Esophagus squamous epithelium (tissue), 5 donors: ENCODE measurements at places on chromosomes 1 and 21.

GRCh38 chr1:152902636-152903035 lies 5.7 kb upstream of the IVL start:
- DNase-seq, result no peak

- no peak for DNase-seq
These were observed 229.2 kb upstream of the CAMK1G start for GRCh38 chr1:209354111-209354839.

DNA sequence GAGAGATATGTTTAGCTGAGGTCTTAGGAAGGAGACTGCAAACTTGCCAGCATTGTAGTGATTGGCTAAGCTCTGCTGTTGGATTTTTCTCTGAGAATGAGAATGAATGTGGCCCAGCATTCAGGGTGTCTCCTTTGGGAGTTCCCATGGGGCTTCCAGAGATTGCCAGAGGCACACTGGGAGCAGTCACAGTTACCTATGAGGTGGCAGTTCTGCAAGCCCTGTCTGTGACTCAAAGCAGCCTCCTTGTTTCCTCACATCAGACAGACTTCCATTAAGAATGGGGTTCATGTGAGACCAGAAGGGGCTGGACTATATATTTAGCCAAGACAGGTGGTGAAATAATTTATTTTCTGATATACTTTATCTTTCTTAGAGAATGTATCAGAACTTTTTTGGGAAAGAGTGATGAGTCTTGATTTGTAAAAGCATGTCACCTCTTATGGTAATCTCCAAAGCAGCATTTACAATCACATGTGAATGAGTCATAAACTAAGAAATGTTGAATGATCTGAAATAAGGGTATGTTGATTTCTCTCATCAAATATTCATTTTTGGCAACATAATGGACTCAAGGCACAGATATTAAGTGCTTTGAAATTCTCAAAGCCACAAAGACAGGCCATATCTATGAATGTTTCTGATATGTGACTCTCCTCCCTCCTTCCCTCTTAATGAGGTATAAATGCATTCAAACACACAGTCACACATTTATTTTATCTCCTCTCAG lies 9.5 kb upstream of the SLC19A2 start:
- DNase-seq, result no peak

DNA sequence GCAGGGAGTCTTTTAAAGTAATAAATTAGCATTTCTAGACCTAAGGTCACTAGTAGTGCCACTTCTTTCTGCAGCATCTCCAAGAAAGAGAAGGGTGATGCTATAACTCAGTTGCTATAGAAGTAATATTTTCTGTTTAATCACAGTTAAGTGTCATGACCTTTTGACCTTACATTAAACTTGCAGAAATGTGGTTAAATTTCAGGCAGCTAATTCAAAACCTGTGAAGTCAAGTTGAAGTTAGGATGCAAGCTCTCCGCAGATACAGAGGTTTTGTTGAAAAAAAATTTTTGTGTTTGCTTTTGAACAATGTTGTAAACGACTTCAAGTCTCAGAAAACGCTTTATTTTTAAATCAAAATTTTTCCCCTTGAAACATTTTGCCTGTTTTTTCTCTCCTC lies 193.9 kb downstream of the NFIA start:
- DNase-seq, result no peak

GRCh38 chr1:177706977-177707376 lies 262.9 kb downstream of the SEC16B start:
- DNase-seq, result no peak

DNA sequence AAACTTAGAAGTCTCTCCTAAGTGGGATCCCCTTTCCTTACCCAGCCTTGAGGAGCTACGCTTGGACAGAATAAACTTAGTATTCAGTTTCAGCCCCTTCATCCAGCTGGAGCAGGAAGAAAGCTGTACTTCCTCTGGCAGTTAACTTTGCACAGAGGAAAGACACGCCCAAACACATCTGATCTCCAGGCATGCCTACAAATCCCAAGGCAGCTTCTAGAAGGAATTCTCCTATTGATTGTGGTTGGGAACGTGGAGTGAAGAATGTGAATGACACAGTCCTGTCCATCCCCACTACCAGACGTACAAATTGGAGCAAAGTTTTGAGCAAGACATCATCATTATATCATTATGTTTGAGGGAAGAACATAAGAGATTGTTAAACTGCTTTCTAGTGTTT lies 6.6 kb upstream of the AK4 start:
- no peak for DNase-seq

- no peak for DNase-seq
These were observed 17.6 kb downstream of the NES start for GRCh38 chr1:156659661-156659987.

GRCh38 chr1:202037706-202038296 lies 27.4 kb downstream of the ELF3 start:
- DNase-seq, result no peak

DNA sequence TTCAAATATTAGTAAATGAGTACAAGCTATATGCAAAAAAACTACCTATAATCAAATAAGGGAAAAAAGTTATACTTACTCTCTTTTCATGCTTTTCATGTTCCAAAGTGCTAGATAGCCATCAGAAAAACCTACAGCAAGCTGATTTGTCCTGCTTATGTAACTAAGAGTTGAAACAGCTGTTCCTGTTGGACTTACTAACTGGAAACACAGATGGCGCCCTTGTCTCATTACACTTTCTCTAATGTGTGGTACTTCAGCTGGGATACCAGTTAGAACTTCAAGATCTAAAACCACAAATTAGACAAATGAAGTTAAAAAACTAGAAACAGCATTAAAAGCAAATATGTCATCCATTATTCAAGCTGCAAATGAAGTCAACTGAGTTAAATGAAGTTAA lies 24.3 kb downstream of the AHCTF1 start:
- no peak for DNase-seq

GRCh38 chr1:181497870-181498269 lies 14.6 kb downstream of the CACNA1E start:
- DNase-seq, result no peak

GRCh38 chr1:226666692-226667091 lies 72.4 kb downstream of the ITPKB start:
- DNase-seq, result no peak

- DNase-seq, result no peak
These were observed at the start of gene CLDN19 for GRCh38 chr1:42739753-42740700. Gene CLDN19, minus strand, starts transcription at chr1:42740236. Its CDS starts 173 bp downstream, at chr1:42740063.

GRCh38 chr1:116259663-116260062 lies 113.4 kb upstream of the ATP1A1 start:
- no peak for DNase-seq

DNA sequence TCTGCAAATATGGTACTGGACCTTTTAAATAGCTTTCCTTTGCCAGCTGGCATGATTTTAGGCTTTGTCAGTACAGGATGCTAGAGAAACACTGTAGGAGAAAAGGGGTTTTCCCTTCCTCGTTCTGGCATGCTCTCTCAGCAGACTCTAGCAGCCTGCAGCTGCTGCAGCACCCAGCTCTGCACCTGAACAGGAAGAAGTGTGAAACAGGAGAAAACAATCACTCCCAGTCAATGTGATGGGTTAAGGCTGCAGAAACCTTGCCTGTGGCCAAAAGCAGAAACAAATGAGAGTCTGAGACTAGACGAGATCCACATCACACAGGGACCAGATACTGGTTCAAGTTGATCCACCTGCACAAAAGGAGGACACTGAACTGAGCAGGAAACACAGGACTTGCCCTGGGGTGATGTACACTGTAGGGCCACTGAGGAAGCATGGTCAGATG lies 21.2 kb downstream of the OVGP1 start:
- no peak for DNase-seq

DNA sequence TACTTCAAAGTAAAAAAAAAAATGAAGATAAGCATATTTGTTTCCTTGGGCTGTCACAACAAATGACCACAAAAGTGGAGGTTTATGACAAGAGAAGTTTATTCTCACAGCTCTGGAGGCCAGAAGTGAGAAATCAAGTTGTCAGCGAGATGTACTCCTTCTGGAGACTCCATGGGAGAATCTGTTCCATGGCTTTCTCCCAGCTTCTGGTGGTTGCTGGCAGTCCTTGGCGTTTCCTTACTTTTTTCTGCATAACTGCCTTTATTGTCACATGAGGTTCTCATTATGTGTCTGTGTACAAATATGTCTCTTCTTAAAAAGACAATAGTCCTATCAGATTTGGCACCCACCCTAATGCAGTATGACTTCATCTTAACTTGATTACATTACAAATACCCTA lies 398.3 kb downstream of the KCNT2 start:
- DNase-seq, result no peak

DNA sequence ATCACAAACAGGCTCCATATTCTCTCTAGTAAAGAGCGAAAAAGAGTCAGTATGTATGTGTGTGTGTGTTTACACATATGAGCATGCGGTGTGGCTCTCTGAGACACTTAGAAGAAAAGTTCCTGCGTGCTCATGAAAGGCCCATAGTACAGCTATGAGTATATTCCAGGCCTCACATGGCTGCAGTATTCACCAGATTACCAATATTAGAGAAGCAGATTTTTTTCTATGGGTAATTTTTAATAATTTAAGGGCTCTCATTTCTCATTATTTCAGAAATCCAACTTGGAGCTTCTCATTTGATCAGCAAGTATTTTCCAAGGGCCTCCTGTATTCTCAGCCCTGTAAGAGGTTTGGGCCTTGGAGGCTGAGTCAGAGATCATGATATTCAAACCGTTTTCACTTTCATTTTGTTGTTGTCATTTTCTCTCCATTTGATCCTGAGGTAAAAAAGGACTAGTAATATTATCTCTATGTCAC lies 232.9 kb upstream of the SGIP1 start:
- DNase-seq, result no peak

GRCh38 chr1:101235696-101236515 lies 913 bp upstream of the S1PR1 start:
- no peak for DNase-seq

DNA sequence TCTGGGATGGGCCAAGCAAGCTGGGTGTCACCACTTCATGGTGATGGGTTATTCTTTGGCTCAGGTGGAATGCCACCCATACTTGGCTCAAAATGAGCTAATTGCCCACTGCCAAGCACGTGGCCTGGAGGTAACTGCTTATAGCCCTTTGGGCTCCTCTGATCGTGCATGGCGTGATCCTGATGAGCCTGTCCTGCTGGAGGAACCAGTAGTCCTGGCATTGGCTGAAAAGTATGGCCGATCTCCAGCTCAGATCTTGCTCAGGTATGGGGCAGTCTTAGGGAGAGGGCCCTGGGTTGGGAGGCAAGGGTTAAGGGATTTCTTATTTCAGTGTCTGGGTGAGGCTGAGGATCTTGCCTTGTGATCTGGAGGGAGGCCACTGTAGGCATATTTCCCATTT lies 15.4 kb upstream of the NASP start:
- DNase-seq, result no peak

DNA sequence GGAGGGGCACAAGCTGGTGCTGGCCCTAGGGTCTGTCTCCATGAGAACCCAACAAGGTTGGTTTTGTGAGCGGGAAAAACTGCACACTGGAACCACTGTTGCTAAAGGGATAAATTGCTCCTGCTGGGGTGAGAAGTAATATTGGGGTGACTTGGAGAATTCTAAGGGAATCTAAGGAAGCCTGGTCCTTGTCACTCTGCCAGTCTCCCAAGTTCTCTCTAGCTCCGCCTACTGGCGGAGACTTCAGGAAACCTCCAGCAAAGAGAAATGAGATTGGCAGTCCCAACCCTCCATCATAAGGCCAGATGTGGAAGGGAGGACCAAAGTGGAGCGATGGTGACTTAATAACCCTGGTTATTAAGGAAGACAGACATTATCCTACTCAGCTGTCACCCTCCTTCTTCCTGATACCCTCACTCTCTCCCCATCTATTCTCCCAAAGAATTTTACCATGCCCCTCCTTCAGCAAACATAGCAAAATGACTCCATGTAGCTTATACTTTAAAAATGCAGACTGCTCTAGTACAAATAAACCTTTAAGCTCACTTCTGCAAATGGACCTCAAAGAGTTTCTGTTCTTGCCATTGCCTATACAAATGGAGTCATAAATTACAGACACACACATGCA lies 2.7 kb downstream of the LCE1F start:
- no peak for DNase-seq
